ENCODE measurements at places on chromosomes 4 and X.

DNA sequence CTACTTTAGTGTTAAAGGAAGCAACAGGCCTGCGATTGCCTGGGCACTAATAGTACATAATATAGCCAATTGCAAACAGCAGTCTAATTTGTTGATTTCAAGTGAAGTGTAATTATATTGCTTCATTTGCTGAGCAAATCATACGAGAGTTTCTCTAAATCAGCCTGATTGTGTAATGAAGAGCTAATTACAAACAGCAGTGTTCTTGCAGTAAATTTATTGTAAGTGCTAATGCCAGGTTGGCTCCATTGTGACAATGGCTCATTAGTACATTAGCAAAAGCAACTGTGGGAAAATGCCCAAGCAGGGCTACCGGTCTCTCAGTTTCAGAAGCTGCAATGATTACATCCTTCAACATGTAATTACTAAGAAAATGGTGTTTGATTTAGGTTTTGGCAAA is 591.5 kb downstream of the GALNTL6 start:
- peak; percentile 37 for DNase-seq

DNA sequence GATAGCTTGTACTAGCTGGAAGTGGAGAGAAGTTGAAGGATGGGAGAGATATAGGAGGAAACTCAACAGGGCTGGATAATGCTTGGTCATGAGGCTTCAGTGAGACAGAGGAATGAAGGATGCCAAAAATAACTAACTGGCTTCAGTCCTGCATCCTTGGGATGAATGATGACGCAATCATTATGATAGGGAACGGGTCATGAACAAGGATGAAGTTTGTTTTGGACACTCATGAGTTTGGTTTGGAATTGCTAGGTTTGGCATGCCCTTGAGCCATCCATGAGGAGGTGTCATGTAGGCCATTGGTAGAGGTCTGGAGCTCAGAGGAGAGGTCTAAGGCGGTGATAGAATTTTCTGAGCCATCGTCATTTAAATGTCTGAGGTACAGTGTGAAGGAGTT is 160.0 kb upstream of the NHS start:
- no peak for DNase-seq

DNA sequence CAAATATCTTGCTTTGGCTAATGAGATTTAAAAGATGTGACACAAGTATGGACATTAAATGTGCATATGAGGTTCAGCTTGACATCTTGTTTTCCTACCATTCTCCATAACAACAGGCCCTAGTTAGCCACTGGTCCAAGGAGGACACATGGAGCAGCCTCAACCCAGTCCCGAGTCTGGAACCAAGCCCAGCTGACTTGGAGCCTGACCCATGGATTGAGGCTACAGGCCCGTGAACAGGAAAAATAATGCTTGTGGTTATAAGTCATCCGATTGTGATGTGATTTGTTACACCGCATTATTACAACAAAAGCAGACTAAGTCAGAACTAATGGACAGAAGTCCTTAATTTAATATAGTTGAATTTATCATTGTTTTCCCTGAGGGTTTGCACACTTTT is 123.2 kb upstream of the BANK1 start:
- DNase-seq: no peak

DNA sequence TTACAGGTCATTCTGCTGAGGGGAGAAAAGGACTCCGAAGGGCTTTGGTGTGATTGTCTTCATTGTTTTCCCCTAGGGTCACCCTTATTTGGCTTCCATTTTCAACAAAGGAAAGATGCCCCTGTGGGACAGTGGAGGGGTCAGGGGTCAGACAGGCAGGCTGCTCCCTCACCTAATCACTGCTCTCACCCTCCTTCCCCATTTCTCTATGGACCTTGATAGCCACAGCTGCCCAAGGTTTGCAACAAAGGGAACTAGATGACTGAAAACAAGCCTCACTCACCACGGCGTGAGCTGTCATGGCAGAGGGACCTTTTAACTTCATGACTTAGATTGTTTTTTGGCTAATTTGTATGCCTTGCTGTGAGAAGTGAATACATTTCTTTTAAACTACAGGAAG is 40.7 kb downstream of the C4orf51 start:
- DNase-seq: no peak

- no peak for DNase-seq
These were observed 580.8 kb upstream of the TENM3 start for GRCh38 chr4:181662383-181662782.
